Type B pancreatic cell (in vitro differentiated cells): ENCODE measurements at places on chromosomes 7 and 10.

GRCh38 chr7:50276483-50276882, 28.0 kb upstream of the IKZF1 start:
- DNase-seq = no peak

GRCh38 chr7:151120896-151121295, 34.6 kb downstream of the AGAP3 start:
- no peak for DNase-seq

DNA sequence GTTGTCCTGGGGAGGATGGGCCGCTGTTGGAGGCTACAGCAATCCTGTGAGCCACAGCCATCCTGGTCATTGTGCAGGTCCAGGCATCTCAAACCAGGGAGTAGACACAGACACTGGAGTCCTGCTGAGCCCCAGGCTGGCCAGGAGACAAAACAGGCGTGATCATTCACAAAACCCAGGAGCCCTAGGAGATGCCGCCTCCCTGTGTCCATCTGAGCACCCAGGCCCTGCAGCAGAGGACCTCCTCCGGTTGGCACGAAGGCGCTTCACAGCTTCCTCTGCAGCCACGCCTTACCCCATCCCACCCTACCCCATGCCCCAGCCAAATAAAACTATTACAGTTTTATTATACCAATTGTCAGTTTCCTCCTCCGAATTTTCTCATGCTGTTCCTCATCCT, 183.6 kb downstream of the PLXNA4 start:
- DNase-seq = no peak

GRCh38 chr10:60093317-60093716, 187.0 kb upstream of the CCDC6 start:
- DNase-seq = no peak

GRCh38 chr7:132618271-132618955, 42.1 kb upstream of the PLXNA4 start:
- DNase-seq = no peak

GRCh38 chr10:5293691-5294550, 70.8 kb upstream of the UCN3 start:
- DNase-seq = no peak

GRCh38 chr7:129197771-129198170, 9.3 kb downstream of the SMO start:
- DNase-seq = no peak
